ENCODE measurements at places on chromosomes 7 and 10.

- no peak for DNase-seq
These were observed 32.1 kb upstream of the CALD1 start for GRCh38 chr7:134747326-134747725.

GRCh38 chr7:9776900-9777299 is 1196.8 kb upstream of the PHF14 start:
- no peak for DNase-seq

GRCh38 chr10:120950051-120950561 is 98.9 kb downstream of the WDR11 start:
- DNase-seq: no peak

DNA sequence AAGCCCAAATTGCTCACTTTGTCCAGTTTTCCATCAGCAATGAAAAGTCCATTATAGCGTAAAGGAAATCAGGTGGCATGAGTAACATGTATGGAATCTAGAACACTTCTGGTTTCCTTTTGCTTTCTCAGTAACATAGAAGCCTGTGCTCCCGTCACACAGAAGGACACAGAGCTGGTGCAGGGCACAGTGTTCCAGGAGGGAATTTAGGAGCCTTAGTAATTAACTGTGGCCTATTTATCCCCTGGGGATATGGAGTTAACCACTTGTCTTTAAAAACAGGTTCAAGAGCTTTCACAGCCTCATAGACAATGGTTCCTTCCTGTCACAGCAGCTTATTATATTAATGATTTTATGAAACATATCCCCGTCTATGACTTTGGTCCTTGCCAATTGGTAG is 189.9 kb downstream of the NEBL start:
- no peak for DNase-seq

GRCh38 chr10:37710831-37711616 is 146.4 kb downstream of the ZNF248 start:
- no peak for DNase-seq

- no peak for DNase-seq
These were observed 300.9 kb downstream of the NEBL start for GRCh38 chr10:20596065-20596755.

DNA sequence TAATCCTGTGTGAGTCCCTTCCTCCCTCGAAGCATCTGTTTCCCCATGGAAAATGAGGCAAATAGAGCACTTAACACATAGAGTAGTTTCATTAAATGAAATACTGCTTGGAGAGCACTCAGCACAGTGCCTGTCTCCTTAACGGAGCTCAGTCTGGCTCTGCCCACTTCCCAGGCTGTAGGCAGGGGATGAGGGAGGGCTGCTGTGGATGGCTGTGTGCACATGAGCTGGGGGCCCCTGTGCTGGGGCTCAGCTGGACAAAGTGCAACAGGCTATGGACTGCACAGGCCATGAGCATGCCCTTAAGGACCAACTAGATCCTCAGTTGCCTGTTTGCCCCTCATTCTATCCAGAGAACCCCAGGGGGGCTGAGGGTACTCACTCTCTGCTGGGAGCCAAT is 14.5 kb downstream of the ZCCHC24 start:
- DNase-seq: no peak

- no peak for DNase-seq
These were observed 118.9 kb downstream of the PRPF18 start for GRCh38 chr10:13705526-13706174.

DNA sequence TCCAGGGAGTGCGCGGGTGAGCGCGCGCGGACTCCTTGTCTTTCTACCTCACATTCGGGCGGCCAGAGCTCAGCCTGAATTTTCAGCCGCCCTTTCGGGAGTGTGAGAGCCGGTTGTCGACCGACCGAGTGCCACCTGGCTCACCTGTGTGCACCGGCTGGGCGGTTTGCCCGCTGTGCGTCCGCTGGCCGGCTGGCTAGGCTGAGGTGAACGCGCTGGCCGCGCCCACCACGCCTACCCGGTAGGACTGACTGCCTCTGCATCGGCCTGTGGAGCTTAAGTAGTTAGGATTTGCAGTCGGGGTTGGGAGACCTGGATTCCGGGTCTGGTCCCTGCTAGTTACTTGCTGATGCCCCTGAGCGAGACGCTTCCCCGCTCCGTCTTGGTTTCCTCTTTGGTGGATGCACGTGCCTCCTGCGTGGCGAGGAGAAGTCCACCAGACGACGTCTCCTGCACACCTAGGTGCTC is 553 bp downstream of the TSPAN15 start:
- DNase-seq: no peak

- peak; percentile 77 for DNase-seq
These were observed 189.8 kb upstream of the IMMP2L start for GRCh38 chr7:111752022-111752582.

GRCh38 chr7:2082139-2082998 is 150.4 kb downstream of the MAD1L1 start:
- peak; percentile 88 for DNase-seq

- no peak for DNase-seq
These were observed 144.2 kb upstream of the VSTM2A start for GRCh38 chr7:54397836-54398612.

- DNase-seq: no peak
These were observed 133.5 kb upstream of the MBL2 start for GRCh38 chr10:52906046-52906445.

- DNase-seq: no peak
These were observed 668.5 kb upstream of the GALNT17 start for GRCh38 chr7:70463352-70463938.

GRCh38 chr7:47836503-47837202 is 111.6 kb downstream of the PKD1L1 start:
- no peak for DNase-seq

DNA sequence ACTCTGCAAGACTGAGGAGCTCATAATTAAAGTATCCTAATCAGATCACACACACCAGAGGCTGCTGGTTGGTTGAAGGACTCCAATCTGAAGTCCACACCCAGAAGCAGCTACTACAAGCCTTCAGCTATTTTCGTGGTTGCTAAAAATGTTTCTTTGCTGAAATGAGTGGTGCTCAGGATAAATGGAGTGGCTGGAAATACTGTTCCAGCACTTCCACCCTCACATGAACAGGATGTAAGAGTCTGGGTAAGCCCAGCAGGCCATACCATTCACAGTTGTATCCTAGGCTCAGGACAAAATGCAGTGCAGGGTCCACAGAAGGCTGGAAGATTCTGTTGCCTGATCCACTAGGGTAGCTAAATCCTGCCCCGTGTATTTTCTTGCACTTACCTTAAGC is 34.1 kb downstream of the AFAP1L2 start:
- no peak for DNase-seq

DNA sequence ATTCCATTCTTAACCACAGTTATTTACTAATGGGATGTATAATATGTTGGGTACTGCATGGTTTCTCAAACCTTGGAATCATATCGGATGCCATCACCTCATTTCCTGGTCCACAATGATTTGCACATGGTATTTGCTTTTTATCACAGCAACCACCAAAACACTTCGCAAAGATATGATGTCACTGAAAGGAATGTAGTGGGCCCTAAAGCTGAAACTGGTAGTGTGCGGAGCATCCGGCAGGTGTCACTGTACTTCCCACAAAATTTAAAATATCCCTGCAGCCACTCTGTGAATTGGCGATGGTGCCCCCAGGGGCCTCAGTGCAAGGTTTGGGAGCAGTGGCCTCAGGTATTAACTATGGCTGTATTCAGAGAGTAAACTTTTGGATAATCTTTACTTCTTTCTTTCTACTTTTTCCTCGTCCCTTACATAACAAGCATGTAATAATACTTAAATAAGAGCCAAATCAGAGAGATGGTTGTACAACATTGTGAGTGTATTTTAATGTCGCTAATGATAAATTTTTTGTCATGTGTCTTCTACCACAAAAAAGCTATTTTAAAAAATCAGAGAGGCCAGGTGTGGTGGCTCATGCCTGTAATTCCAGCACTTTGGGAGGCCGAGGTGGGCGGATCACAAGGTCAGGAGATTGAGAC is 66.2 kb downstream of the FAM241B start:
- no peak for DNase-seq

DNA sequence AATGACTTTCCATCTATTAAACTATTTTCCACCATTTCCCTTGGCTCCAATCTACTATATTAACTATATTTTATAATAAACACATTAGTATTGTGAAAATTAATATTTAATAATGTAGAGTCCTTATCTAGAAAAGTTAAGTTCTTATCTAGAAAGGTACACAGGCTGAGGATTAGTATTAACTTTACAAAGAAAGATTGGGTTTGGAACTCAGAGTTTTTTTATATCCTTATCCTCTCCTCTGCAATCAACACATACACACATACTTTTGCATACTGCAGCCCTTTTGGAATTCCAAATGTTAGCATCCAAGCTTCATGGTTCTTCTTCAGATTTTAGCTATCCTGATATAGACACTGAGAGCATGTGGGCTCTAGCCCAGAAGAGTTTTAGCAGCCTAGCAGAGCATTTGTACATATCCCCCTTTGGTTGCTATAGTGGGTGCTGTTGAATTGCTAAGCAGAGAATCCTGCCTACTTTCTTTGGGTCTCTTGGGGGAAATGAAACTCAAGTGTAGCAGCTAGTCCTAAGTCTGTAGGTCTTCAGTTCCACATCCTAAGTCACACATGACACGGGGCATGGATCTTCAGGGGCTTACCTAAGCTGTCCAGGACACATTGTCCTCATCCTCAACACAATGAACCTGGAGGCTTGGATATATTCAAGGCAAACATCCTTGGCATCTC is 874.6 kb downstream of the LRMDA start:
- no peak for DNase-seq

DNA sequence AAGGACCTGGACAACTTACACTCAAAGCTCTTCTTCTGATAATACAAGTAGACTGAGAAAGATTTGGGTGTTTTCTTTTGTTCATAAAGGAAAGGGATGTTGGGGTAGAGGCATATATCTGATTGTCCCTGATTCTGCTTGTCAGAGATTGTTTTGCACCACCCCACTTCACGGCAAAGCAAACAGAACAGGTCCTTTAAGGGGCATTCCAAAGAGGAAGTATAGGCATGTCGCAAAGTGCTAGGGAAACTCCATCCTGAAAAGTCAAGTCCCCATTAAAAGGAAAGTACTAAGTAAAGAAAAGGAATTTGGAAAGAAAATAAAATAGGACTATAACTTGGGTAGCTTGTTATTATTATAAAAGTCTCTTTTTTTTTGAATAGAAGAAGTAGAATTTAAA is 233.0 kb downstream of the DNAJB9 start:
- DNase-seq: no peak

DNA sequence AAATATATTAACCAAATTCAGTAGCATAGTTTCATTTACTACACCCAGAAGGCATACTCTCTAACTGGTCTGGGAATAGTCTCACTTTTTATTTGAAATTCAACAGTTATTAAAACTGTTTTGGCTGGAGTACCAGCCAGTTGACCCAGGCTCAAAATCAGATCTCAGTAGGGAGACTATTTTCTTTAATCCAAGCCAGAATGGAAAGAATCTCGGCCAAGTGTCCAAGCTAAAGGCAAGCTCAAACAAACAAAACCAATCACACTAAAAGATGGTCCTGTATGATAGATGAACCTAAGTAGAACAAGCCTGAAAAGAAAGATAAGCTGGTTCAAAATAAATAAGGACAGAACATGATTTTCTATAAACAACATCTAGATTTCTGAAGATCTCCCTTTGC is 259.6 kb upstream of the POM121L12 start:
- DNase-seq: no peak

DNA sequence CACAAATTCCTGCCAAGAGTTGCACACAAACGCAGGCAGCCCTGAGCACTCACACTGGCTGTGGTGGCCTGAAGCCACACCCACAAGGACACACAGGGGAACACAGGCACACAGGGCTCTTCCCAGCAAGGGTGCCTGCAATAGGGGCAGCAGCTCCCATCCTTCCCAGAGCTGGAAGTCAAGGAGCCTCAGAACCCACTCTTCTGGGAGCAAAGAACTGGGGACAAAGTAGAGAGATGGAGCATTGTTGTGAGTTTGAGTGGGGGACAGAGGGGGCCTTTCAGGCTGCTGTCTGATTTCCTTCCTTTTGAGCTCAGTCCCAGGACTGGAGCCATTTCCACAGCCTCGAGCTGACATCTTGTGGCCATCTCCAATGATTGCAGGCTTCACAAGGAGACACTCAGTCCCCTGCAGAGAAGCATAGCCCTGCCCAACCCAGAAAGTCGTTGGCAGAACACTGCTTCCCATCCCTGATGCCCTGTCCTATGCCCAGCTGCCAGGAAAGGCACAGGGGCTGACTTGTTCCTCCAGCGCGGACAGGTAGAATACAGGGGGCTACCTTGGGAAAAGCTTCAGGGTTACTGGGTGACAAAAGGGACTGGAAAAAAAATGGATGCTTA is 34.4 kb upstream of the SLF2 start:
- peak; percentile 69 for DNase-seq

GRCh38 chr7:30596014-30596641 is 1.4 kb downstream of the GARS1 start:
- peak; percentile 19 for DNase-seq

DNA sequence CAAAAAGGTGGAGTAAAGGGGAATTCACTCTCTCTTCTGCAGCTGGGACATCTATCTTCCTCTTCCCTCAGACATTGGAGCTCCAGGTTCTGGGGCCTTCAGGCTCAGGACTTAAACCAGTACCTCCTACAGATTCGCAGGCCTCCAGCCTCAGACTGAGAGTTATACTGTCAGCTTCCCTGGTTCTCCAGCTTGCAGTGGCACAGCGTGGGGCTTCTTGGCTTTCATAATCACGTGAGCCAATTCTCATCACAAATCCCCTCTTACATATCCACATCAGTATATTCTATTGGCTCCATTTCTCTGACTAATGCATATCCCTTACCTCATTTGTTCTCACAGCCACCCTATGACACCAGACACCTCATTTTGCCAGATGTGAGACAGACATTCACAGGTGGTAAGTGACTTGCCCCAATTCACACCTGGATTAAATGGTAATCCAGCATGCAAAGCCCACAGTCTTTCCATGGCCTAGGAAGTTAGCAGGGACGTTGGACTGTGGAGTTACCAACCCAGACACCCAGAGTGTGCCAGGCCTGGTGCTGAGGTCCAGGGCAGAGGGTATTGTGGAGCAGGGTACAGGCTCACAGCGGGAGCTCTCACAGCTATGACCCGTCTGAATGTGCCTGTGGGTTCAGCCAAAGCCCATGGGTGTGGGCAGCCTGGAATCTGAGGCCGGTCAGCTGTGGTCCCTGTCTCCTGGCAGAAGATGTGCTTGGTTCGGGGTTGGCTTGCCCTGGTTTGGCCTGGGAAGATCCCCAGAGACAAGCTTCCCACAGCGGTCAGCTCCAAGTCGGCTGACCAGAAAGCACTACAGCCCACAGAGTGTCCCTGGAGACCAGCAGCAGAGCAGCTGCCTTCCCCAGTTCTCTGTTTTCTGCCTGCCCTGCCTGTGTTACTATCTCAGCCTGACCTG is 18.4 kb upstream of the ZCCHC24 start:
- peak; percentile 32 for DNase-seq

GRCh38 chr7:14596421-14596820 is 306.1 kb downstream of the DGKB start:
- no peak for DNase-seq

- DNase-seq: no peak
These were observed 269.3 kb downstream of the POLR1F start for GRCh38 chr7:19439517-19439916.

GRCh38 chr10:97006364-97006763 is 174.3 kb downstream of the LCOR start:
- DNase-seq: no peak

Measured in BE2C (cell line).